Right ventricle myocardium inferior (tissue), 1 donor: ENCODE measurements at places on chromosomes 2 and 18.
A peak's percentile ranks its signal among the peaks of the same experiment; 100 is the strongest.

- DNase-seq = no peak
Measured at GRCh38 chr2:122800781-122801180, 1045.3 kb downstream of the TSN start.

DNA sequence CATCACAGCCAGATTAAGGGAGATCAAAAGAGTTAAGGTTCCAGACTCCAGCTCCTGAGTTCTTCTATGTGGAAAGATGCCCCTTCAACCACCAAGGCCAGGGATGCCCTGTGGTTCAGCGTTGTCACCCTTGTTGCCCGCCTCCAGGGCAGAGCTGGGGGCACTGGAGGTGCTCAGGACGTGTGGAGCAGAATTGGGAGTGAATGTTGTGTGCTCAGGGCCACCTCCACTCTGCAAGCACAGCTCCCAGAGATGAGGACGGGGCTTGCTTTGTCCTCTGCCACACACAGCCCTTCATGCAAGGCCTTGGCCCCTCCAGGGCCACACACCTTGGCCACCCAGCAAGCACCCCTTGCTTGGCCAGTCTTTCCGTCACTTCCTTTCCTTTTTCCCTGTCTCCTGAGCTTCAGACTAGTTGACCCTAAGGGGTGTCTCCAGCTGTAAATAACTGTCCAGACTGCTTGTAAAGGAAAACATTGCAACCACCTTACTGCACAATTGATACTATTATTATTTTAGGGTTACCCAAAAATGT lies 103.3 kb downstream of the AGAP1 start:
- no peak for DNase-seq

- DNase-seq = no peak
Measured at GRCh38 chr2:165627470-165627869, 158.0 kb downstream of the CSRNP3 start.

DNA sequence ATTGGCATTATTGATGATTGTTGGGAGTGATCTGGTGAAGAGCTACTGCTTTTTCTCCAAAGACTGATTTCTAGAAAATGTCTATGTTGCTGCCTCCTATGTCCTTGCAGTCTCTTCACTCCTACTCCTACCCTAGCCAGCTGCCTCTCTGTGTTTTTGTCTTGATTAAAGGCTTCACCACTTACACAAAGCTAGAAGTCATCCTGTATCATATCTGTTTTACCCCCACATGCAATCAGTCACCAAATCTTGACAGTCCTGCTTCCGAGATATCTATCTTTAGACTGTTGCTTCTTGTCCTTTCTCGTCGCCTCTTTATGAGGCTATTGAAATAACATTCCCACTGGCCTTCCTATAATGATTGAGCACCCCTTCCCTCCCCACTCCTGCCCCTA lies 84.5 kb upstream of the ITGA4 start:
- no peak for DNase-seq

GRCh38 chr18:56565551-56566345 lies 72.6 kb downstream of the TXNL1 start:
- DNase-seq = no peak

- DNase-seq = no peak
Measured at GRCh38 chr2:28345619-28346018, 47.0 kb upstream of the FOSL2 start.

GRCh38 chr2:71604726-71605120 lies 151.4 kb downstream of the DYSF start:
- no peak for DNase-seq

DNA sequence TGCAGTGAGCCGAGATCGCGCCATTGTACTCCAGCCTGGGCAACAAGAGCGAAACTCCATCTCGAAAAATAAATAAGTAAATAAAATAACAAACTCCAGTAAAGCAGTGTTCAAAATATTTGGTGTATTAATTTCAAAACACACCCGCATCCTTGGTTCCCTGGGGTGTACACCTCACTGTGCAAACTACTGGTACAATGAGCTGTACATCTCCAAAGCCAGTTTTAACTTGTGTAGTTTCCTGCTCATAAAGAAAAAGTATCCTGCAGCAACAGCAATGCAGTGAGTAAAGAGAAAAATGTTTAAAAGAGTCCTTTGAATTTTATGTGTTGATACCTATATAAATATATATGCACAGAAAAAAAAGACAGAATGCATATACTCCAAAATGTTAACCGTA lies 4.4 kb upstream of the NFE2L2 start:
- no peak for DNase-seq

DNA sequence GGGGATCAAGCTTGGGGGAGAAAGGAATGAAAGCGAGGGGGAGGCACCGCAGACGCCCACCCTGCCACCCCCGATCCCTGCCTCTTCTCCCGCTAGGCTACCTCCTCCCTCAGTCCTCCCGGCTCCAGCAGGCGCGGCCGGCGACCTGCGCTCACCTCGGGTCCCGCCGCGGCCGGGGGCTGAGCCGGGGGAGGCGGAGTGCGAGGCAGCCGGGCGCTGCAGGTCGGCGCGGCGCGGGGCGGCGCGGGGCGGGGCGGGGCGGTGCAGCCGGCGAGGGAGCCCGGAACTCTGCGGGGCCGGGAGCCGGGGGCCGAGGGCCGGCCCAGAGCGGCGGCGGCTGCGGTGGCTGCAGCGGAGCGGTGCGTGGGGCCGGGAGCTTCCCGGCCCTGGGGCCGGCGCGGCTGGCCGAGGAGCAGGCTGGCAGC lies 477 bp downstream of the ACVR1 start:
- peak; percentile 79 for DNase-seq

DNA sequence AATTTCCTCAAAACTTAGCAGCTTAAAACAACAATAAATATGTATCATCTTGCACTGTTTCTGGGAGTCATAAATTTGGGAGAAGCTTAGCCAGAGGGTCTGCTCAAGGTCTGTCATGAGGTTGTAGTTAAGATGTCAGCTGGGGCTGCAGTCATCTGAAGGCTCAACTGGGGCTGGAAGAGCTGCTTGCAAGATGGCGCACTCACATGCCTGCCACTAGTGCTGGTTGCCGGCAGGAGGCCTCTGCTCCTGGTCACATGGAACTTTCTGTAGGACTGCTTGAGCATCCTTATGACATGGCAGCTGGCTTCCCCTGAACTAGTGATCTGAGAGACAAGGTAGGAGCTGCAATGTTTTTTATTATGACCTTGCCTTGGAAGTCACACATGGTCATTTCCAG lies 215.5 kb upstream of the HAAO start:
- no peak for DNase-seq

DNA sequence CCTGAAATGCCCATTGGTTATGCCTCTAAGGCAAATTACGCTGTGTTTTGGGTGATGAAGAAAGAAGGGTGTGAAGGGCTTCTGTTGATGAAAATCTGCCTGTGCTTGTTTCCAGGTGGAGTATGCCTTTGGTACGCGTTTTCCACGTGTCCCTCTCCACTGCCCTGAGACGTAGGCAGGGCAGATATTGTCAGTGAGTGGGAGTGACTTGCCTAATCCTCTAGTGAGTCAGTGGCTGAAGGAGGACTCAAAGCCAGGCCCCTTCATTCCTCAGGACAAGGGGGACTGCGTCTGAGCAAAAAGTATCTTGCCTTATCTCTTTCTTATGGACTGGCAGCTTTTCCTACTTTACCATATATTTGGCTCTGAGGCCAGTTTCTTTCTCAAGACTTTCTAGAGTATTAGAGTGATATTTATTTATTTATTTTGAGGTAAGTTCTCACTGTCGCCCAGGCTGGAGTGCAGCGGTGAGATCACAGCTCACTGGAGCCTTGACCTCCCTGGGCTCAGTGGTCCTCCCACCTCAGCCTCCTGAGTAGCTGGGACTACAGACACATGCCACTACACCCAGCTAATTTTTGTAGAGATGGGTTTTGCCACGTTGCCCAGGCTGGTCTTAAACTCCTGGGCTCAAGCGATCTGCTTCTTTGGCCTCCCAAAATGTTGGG lies 10.2 kb downstream of the RALB start:
- DNase-seq = no peak

GRCh38 chr2:100747551-100747950 lies 72.4 kb upstream of the NPAS2 start:
- DNase-seq = no peak

DNA sequence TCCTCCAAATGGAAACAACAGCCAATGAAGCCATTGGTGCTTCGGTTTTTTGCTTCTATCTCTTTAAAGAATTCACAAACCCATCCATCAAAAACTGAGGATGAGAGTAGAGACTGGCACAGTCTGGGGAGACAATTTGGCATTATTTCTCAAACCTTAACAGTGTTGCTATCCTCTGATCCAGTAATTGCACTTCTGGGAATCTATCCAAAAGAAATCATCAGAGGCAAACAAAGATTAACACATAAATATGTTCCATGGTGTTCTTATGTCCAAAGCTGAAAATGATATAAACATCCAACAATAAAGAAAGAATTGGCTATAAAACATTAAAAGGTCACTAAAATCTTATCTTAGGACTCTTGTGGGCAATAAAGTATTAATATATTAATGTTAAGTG lies 35.1 kb downstream of the REEP1 start:
- DNase-seq = no peak

GRCh38 chr18:9535430-9535991 lies 60.2 kb downstream of the RALBP1 start:
- no peak for DNase-seq

DNA sequence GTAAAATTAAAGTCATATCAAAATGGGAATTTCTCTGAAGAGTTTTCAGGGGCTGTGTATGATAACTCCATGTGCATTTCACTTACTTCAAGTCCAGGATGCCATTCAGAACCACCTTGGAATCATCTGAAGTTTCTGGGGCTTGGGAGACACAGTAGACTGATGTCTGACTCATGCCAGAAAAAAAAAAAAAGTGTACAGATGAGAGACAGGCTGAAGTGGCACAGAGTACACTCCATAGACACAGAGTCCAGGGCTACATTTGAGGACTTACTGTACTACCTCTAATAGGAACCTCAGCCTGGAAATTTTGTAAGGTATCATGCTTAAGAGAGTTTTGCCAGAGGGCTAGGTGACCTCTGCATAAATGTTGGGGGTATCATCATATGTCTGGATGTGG lies 92.0 kb downstream of the SS18 start:
- DNase-seq = no peak

DNA sequence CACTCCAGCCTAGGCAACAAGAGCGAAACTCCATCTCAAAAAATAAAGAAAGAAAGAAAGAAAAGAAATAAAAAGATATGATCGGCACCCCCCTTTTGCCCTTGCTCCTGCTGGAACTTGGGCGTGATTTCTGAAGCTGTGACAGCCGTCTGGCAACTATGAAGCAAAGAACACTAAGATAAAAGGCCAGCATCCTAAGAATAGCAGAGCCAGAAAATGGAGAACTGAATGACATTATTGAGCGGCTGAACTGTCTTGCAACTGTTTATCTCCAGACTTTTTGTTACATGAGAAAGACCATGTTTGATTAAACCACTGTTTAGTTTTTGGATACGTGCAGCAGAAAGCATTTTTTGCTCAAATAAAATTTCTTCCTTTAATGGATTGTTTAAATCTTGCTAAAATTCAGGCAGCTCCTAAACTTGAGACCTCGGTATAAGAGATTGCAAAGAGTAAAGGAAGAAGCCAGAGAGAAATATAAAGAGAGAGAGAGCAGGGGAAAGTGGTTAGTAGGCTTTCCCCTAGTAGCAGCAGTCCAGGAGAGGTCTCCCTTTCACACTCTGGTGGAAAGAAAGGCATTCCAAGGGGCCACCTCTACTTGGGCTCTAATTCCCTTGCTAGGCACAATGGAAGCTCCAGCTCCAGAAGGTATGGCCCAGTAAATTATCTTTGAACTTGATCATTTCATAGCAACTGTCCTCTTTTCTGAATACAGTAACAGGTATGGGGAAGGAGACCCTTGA lies 8.2 kb upstream of the MBD2 start:
- DNase-seq = no peak

DNA sequence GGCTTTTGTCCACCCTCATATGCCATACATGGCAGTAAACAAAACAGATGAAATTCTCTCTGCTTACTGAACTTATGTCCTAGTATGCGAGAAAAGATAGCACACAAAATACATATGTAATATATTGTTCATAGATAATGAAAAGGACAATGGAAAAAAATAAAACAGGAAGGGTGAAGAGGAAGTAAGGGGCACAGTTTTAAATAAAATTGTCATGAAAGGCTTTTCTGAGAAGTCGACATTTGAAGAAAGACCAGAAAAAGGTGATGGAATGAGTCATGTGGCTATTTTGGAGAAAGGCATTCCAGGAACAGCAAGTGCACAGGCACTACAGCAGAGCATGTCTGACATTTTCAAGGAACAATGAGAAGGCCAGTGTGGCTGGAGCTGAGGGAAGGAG lies 56.4 kb downstream of the KCNH7 start:
- no peak for DNase-seq
